ENCODE measurements at places on chromosomes 11 and 22.

DNA sequence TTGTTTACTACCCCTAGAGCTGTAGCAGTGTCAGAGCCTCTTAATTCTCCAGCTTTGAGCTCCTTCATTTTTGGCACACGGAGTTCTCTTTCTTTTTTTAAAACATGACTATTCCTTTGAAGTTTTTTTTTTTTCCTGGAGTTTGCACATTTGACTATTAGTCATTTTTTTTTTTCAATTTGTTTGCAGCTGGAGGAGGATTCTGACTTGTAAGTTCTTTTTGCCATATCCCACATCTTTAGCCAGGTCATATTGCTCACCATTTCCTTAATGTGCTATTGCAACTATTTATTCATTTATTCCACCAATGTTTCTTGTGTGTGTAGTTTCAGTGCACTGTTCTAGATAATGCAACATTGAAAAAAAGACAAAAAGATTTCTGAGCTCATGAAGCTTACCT lies 166.3 kb upstream of the ARHGAP20 start:
- no peak for DNase-seq

- DNase-seq: no peak
These were observed 21.3 kb upstream of the DRG1 start for GRCh38 chr22:31378123-31378522.

DNA sequence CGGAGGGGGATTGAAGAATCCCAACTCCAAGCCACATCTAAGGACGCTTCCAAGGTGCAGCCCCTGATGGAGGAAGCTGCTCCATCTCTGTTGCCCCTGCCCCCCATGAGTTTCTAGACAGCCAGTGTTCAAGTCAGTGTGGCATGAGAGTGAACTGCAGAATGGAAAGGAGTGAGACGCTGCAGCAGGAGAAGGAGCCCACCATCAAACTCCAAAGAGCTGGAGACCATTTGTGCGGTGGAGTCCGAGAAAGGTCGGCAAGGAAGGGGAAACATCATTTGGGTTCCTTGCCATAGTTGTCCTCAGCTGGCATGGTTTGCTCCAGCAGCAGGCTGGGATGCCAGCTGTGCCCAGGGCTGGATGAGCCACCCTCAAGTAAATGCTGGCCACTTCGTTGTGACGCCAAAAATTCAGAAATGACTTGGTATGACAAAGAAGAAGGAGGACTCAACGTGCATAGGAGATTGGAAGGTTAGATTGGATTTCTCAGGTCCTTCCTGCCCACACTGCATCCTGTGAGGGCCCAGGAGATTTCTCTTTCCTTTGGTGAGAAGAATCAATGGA lies 16.4 kb downstream of the APOL2 start:
- DNase-seq: no peak

- no peak for DNase-seq
These were observed 3.3 kb upstream of the FXYD2 start for GRCh38 chr11:117827521-117828511.

GRCh38 chr11:35494957-35495490 lies 30.4 kb downstream of the PAMR1 start:
- no peak for DNase-seq

DNA sequence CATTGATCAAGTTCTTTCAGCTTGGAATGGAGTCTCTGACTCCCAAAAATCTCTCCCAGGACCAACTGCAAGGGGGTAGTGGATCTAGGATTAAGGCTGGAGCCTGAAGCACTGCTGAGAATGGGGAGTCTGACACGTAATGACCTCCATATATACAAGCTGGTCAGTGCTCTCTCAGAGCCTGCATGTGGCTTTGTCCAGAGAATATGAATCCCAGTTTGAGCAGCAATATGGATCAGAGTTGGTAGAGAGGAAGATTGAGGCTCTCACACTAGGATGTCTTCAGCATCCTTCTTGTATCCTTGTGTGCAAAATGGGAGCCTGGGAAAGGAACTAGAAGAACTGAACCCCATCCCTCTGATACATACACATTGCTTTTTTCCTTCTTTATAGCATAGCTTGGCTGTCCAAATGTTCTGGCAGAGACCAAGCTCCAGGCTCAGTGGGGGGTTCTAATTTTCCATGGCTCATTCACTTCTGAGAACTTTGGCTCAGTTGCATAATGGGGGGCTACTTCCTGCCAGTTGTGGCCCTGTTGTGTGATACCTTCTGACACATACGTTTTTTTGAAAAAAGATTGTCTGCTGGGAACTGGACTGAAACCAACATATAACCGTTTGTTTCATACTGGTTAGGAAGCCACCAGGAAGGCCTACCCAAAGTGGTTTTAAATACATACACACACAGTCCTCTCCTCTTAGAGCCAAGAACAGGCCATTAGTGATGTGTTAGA lies 138.2 kb downstream of the ETS1 start:
- no peak for DNase-seq

GRCh38 chr11:125343086-125343717 lies 152.9 kb downstream of the FEZ1 start:
- no peak for DNase-seq

DNA sequence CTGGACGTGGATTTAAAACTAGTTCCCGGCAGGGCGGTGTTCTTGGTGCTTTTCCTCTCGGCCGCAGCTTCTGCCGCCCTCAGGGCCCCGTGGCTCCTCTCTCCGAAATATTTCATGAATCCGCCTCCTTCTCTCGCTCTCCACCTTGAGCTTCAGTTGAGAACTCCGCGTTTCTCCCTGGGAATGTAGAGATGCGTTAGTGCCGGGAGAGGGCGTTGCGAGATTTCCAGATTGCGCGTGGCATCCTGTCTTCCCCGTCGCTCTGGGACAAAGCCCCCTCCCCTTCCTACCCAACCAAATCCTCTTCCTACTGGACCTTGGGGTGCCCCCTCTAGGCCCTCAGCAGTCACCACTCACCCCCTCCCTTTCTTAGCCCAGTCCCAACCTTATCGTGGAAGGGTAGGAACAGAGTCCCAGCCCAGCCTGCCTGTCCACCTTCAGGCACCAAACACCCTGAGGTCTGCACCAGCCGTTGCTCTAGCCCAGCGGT lies 15.5 kb upstream of the RAC2 start:
- peak; percentile 25 for DNase-seq

- no peak for DNase-seq
These were observed 11.1 kb downstream of the SREBF2 start for GRCh38 chr22:41844036-41844435.

Measured in small intestine (tissue), 16 donors.